ENCODE measurements at places on chromosomes 4 and X.

DNA sequence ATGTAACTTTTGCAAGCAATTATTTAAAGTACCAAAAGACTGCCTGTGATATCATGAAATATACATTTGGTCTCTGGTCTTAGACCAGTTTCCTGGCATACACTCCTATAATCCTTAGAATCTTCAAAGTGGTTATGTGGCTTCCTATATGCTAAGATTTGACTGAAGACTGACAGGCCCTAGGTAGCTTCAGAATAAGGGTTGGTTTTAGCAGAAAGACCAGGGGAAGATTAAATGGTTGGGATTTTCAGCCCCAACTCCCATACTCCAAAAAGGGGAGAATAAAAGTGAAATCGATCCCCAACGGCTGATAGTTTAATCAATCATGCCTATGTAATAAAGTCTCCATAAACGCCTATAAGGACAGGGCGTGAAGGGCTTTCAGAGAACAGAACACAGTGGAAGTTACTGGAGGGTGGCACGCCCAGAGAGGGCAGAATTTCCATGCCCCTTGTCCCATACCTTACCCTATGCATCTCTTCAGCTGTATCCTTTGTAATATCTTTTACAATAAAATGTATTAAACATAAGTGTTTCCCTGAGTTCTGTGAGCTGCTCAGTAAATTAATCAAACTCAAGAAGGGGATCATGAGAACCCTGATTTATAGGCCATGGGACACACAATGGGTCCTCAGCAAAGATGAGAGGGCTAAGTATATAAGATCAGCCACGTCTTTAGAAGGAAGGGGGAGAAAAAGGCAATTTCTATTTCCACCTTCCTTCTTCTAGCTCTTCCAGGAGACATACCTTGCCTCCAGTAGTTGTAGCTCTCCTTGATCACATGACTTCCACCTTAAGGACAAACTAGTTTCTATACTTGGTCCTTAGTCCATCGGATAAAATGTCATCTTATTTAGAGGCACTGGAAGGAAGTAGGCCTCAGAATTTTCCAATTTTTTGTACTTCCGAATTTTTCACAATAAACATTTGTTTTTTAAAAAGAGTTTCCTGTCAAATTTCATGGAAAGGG is 26.8 kb downstream of the ANKRD17 start:
- no peak overlapping the region for H3K4me3 ChIP-seq
- H3K27me3 ChIP-seq: no peaks in the 10 kb centered on the region
- no peak for DNase-seq
- H3K4me1 ChIP-seq: no peaks in the 10 kb centered on the region
- H3K27ac ChIP-seq: no peak overlapping the region

GRCh38 chrX:110180928-110181310 is 137.0 kb downstream of the AMMECR1 start:
- DNase-seq: no peak
- no peaks in the 10 kb centered on the region for H3K36me3 ChIP-seq
- H3K27me3 ChIP-seq: no peaks in the 10 kb centered on the region
- no peaks in the 10 kb centered on the region for H3K4me1 ChIP-seq
- no peak overlapping the region for H3K4me3 ChIP-seq
- no peak overlapping the region for H3K27ac ChIP-seq

- H3K4me3 ChIP-seq: no peak overlapping the region
- peaks cover 14% of the 10 kb centered on the region for H3K27me3 ChIP-seq
- DNase-seq: no peak
- no peak overlapping the region for H3K27ac ChIP-seq
- H3K4me1 ChIP-seq: no peaks in the 10 kb centered on the region
- no peaks in the 10 kb centered on the region for H3K36me3 ChIP-seq
These were observed 2.2 kb upstream of the MGARP start for GRCh38 chr4:139282065-139282720.

- H3K4me1 ChIP-seq: no peaks in the 10 kb centered on the region
- no peak overlapping the region for H3K4me3 ChIP-seq
- H3K27me3 ChIP-seq: no peaks in the 10 kb centered on the region
- H3K27ac ChIP-seq: no peak overlapping the region
- no peak for DNase-seq
- H3K36me3 ChIP-seq: no peaks in the 10 kb centered on the region
These were observed 107.2 kb downstream of the TRIML1 start for GRCh38 chr4:188246488-188246887.

GRCh38 chr4:76569225-76569624 is 134.2 kb downstream of the SHROOM3 start:
- no peak for DNase-seq
- no peaks in the 10 kb centered on the region for H3K36me3 ChIP-seq
- H3K27ac ChIP-seq: no peak overlapping the region
- H3K27me3 ChIP-seq: no peaks in the 10 kb centered on the region

GRCh38 chrX:20300822-20301221 is 34.1 kb upstream of the RPS6KA3 start:
- no peak overlapping the region for H3K27ac ChIP-seq
- no peaks in the 10 kb centered on the region for H3K27me3 ChIP-seq
- no peaks in the 10 kb centered on the region for H3K4me1 ChIP-seq
- DNase-seq: no peak
- no peak overlapping the region for H3K4me3 ChIP-seq

DNA sequence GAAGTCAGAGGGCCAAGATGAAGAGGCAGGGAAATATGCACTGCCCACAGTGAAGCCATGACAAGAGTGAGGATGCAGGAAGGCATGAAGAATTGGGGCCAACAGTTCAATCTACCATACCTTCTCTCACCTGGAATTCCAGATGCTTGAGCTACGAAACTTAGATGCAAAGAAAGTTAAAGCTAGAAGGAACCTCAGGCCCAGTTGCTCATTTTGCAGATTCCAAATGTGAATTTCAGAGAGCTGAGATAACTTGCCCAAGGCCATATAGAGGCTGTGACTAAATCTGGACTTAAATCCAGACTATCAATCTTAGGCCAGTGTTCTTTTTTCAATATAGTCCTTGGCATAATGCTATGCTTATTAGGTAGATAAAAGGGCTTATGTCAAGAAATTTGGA is 92.7 kb downstream of the SRPX start:
- H3K4me1 ChIP-seq: no peaks in the 10 kb centered on the region
- no peaks in the 10 kb centered on the region for H3K27me3 ChIP-seq
- no peak overlapping the region for H3K27ac ChIP-seq

- no peak for DNase-seq
- H3K36me3 ChIP-seq: no peaks in the 10 kb centered on the region
- H3K4me1 ChIP-seq: no peaks in the 10 kb centered on the region
These were observed 21.3 kb downstream of the THAP9 start for GRCh38 chr4:82921795-82922194.

DNA sequence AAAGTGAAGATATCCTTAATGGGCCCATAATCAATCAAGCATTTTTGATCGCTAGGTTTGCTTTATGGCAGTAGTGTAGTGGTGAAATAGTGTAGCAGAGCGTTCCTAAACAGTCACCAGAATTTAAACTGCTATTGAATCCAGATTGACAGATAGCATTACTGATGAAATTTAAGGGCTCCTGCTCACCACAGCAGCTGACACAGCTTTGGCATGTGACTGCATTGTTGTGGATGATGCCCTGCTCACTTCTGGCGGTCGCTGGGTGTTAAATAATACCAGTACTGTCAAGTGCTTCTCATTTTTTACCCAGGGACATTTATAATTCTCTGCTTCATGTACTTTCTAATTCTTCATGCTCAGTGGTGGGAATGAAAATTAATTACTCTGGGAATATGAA is 102.0 kb upstream of the ARHGAP24 start:
- H3K4me1 ChIP-seq: no peaks in the 10 kb centered on the region
- no peak for DNase-seq

DNA sequence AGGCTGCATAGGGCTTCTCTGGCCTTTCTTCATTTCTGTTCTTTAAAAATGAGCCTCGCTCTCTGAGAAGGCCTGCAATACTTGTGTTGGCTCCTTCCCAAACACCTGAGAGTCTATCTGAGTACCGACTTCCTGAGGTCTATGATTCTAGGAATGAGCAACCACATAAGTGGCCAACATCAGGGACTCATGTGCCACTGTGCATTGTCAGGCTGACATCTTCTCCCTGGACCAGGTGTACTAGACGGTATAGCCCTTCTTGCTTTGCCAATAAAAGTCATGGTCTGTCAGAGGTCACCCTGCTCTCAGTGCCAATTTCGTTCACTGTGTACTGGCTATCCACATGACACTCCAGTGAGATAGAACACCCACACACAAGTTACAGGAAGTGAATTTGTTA is 67.4 kb upstream of the EPHA5 start:
- H3K4me1 ChIP-seq: no peaks in the 10 kb centered on the region
- DNase-seq: no peak
- H3K27me3 ChIP-seq: no peaks in the 10 kb centered on the region
- no peak overlapping the region for H3K27ac ChIP-seq

DNA sequence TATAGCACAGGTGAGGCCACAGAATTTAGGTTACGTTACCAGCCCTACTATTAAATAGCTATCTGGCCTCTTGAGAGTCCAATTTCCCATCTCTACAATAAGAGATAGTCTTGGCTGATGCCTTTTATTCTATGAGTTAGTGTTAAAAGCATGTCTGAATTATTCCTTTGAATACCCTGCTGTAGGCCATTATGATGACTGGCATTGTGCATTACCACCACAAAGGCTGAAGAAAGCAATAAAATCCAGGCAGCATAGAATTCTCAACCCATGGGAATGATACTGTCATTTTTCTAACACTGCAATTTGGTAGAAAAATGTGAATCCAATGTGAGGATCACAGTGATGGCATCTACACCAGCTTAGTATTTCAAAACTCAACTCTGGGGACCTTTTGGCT is 51.4 kb downstream of the OTC start:
- H3K27me3 ChIP-seq: no peaks in the 10 kb centered on the region
- H3K4me1 ChIP-seq: 0 out of 2 replicates have a peak, but pooled peaks cover 1% of the 10 kb centered on the region
- H3K36me3 ChIP-seq: no peaks in the 10 kb centered on the region
- no peak for DNase-seq
- no peak overlapping the region for H3K27ac ChIP-seq
- H3K4me3 ChIP-seq: no peak overlapping the region

GRCh38 chr4:138192113-138192512 is 50.0 kb downstream of the SLC7A11 start:
- no peaks in the 10 kb centered on the region for H3K27me3 ChIP-seq
- DNase-seq: no peak
- H3K36me3 ChIP-seq: no peaks in the 10 kb centered on the region
- H3K4me3 ChIP-seq: no peak overlapping the region
- no peak overlapping the region for H3K27ac ChIP-seq
- H3K4me1 ChIP-seq: no peaks in the 10 kb centered on the region

GRCh38 chr4:5134620-5135019 is 83.3 kb downstream of the STK32B start:
- H3K27ac ChIP-seq: no peak overlapping the region
- H3K36me3 ChIP-seq: no peaks in the 10 kb centered on the region
- H3K27me3 ChIP-seq: no peaks in the 10 kb centered on the region

GRCh38 chr4:99403380-99404184 is 31.6 kb downstream of the ADH7 start:
- H3K27me3 ChIP-seq: no peaks in the 10 kb centered on the region
- no peak for DNase-seq
- no peaks in the 10 kb centered on the region for H3K36me3 ChIP-seq
- H3K27ac ChIP-seq: no peak overlapping the region

DNA sequence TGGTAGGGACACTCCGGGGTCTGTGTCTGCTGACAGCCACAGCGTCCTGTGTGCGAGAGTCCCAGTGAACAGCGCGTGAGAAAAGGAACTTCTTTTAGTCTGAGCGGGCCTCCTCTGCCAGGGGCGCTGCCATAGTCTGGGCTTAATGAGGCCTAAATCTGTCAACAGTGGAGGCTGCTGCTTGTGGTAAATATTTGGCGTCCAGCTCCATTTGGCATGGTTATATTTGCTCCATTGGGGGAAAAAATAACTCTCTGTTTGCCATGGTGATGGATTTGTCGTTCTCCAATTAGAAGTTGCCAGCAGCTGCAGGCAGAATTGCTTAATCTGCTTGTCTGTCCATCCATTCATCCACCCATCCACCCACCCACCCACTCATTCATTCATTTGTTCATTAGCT is 71.4 kb upstream of the PSAPL1 start:
- no peak for DNase-seq
- H3K36me3 ChIP-seq: no peaks in the 10 kb centered on the region
- H3K27me3 ChIP-seq: no peaks in the 10 kb centered on the region
- no peaks in the 10 kb centered on the region for H3K4me1 ChIP-seq
- H3K27ac ChIP-seq: no peak overlapping the region

DNA sequence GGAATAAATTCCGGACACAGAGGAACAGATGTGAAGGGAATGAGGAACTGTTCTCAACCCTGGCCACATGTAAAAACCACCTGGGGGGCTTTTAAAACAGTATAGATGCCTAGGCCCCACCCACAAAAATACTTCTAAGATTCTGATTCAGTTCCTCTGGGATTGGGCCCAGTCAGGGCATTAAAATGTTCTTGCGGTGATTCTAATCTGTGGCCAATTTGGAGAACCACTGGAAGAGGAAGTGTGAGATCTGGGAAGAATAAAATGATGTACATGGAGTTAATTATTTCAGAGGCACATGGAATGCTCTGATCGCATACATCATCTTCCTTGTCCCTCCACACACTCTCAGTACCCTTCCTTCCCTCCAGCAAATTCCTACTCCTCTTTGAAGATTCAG is 192.2 kb downstream of the APBB2 start:
- H3K27ac ChIP-seq: no peak overlapping the region
- DNase-seq: no peak
- no peak overlapping the region for H3K4me3 ChIP-seq
- H3K27me3 ChIP-seq: no peaks in the 10 kb centered on the region
- no peaks in the 10 kb centered on the region for H3K36me3 ChIP-seq
- no peaks in the 10 kb centered on the region for H3K4me1 ChIP-seq

GRCh38 chrX:67725471-67725870 is 181.7 kb downstream of the AR start:
- H3K27ac ChIP-seq: no peak overlapping the region
- no peak overlapping the region for H3K4me3 ChIP-seq
- DNase-seq: no peak
- H3K27me3 ChIP-seq: no peaks in the 10 kb centered on the region
- H3K4me1 ChIP-seq: no peaks in the 10 kb centered on the region
- H3K36me3 ChIP-seq: no peaks in the 10 kb centered on the region

DNA sequence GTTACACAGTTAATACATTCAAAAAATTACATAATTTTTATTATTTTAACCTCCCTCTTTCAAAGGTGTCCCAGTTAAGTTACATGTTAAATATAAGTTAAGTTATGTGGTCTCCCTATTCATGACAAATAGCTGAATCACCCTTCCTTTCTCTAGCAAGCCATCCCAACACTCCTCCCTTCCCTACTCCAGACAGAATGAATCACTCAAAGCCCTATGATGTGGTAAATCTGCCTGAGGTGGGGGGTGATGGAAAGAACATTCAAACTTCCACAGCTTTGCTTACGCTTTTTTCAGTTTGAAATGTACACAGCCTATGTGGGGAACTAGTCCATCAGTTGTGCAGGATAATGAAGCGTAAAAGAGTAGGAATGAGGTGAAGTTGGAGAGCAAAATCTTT is 90.2 kb downstream of the CXCL13 start:
- H3K36me3 ChIP-seq: no peaks in the 10 kb centered on the region
- no peak for DNase-seq
- H3K4me3 ChIP-seq: no peak overlapping the region
- no peaks in the 10 kb centered on the region for H3K27me3 ChIP-seq

DNA sequence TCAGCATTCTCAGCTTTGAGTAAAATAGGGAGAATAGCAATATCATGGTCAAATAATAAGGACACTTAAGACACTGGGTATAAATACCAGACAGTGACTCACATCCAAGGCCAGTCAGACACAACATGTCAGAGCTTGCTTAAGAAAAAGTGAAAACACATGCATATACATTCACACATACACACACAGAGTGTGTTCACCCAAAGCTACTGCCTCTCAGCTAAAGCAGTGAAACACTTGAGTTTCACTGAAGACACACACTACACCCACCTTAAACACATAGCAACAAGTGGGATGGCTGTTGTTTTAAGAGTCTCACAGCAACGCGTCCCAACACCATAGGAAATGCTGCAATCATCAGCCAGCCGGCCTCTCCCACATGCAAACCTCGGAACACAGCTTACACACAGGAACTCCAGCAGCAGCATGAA is 14.4 kb downstream of the SHROOM4 start:
- DNase-seq: no peak
- no peaks in the 10 kb centered on the region for H3K27me3 ChIP-seq
- H3K4me3 ChIP-seq: no peak overlapping the region

Measured in iPS DF 6.9 (cell line).